ENCODE measurements at places on chromosomes 5 and 9.

- no peak for DNase-seq
Observed at GRCh38 chr5:107526270-107526937, 144.3 kb downstream of the EFNA5 start.

- no peak for DNase-seq
Observed at GRCh38 chr5:112929336-112930081, 7.5 kb upstream of the REEP5 start.

GRCh38 chr5:77064040-77064439, 23.0 kb downstream of the ZBED3 start:
- DNase-seq, result no peak

GRCh38 chr9:23551311-23551721, 274.7 kb downstream of the ELAVL2 start:
- DNase-seq, result no peak

- no peak for DNase-seq
Observed at GRCh38 chr5:137496919-137497318, 2.2 kb downstream of the SPOCK1 start.

GRCh38 chr5:174807471-174807870, 83.1 kb downstream of the MSX2 start:
- no peak for DNase-seq

GRCh38 chr9:110016340-110016739, 191.6 kb downstream of the C9orf152 start:
- no peak for DNase-seq

GRCh38 chr9:134661299-134661698, 19.7 kb downstream of the COL5A1 start:
- DNase-seq, result peak; percentile 26

- no peak for DNase-seq
Observed at GRCh38 chr9:108417726-108418125, 438.1 kb downstream of the ACTL7B start.

- DNase-seq, result no peak
Observed at GRCh38 chr9:89706086-89706485, 101.3 kb downstream of the GADD45G start.

- DNase-seq, result no peak
Observed at GRCh38 chr9:35871545-35871944, 1.3 kb upstream of the OR13J1 start.

DNA sequence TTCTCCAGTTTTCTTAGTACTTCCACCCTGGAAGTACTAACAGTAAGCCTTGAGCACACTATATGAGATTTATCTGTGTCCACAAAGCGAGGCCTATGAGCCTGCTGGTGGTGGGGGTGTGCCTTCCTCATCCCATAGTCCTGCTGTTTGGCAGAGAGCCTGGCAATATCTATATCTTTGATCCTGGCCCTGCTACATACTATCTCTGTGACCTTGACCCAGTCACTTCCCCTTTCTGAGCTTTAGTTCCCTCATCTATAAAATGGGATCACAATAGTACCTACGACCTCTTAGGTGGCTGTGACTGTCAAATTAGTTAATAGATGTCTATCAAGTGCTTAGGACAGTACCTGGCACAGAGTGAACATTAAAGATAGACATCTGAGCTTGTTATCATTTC, 114.6 kb upstream of the SAP30L start:
- no peak for DNase-seq

GRCh38 chr9:86052556-86053468, 46.5 kb downstream of the GOLM1 start:
- no peak for DNase-seq

DNA sequence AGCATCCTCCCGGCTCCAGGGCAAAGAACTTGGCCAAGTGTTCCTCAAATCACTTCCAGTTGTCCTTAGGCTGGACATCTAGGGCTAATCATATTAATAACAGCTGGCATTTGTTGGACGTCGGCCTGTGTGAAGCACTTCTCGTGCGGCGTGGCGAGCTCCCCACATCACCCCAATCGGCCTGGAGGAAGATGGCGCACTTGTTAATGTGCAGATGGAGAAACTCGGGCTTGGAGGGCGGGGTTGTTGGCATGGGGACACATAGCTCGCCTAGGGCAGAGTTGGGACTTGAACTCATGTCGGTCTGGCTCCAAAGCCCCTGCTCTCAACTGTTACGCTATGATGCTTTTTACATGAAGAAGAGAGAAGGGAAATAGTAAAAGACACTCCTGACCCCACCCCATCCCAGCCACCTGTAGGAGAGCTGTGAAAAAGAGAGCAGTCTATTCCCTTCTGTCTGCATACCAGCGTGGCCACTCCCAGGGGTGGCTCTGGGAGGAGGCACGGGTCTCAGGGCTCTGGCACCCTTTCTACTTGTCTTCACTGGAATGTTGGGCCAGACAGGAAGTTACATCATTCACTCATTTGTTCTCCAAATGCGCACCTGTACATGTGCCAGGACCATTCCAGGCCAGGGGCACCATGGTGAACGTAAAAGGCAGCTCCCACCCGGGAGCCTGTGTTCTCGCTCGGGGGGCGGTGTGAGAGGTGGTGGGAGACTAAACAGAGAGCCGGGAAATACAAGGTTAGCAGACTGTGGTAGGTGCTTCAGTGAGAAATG, 12.8 kb upstream of the NUP214 start:
- no peak for DNase-seq

DNA sequence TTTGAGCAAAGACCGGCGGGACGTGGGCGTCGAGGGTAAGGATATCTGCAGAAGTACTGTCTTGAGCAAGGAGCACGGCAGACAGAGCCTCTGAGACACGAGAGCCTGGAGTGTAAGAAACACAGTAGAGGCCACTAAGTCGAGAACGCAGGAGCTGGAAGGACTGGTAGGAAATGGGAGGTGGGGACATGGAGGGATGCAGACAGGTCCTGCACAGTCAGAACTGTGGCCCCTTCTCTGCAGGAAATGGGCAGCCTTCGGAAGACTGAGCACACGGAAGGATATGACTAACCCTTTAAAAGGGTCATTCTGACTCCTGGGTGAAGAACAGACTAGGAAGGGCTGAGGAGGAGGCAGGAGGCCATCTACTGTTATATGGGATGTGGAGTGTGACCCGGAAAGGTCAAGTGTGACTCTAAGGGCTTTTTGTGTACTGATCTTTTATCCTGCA, 1.4 kb upstream of the CAMSAP1 start:
- peak; percentile 15 for DNase-seq

DNA sequence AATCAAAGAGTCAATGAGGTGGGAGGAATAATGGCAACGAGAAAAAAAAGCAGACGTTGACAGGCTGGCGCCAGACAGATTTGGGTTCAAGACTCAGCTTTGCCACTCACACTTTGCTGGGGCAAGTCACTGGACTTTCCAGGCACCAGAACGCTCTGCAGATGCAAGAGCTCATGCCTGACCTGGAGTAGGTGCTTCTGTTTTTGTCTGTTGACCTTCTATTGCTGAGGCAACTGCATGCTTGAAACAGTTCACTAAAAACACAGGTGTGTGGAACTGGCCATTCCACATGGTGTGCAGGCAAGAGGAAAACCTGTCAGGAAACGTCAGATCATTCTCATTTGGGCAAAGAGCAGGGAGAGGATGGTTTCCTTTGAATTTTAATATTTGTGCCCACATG, 161.2 kb upstream of the SMIM23 start:
- DNase-seq, result no peak

DNA sequence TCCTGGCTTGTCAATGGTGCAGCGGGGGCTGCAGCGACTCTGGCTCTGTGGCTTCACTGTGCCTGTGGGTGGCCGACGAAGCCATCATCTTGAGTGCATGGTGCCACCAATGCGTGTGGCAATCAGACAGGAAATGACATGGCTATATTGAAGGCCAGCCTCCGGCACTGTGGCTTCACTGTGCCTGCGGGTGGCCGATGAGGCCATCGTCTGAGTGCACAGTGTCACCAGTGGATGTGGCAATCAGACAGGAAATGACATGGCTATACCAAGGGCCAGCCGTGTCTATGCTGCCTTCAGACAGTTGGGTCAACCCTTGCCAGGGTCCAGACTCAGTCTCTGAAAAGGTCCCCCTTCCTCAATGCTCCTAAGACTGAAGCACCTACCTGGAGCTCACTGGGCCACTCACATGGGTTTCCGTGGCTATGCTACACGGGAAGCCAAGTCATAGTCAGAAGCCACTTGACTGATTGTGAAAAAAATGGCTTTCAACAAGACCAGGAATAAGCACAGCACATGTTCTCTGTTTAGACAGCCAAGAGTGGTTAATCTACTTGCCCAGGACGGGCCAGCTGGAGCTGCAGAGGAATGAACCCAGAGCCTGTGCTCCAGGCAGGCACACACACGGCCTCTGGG, 67.5 kb upstream of the S1PR3 start:
- DNase-seq, result peak; percentile 35

GRCh38 chr5:176444742-176445141, 3.4 kb upstream of the FAF2 start:
- no peak for DNase-seq

DNA sequence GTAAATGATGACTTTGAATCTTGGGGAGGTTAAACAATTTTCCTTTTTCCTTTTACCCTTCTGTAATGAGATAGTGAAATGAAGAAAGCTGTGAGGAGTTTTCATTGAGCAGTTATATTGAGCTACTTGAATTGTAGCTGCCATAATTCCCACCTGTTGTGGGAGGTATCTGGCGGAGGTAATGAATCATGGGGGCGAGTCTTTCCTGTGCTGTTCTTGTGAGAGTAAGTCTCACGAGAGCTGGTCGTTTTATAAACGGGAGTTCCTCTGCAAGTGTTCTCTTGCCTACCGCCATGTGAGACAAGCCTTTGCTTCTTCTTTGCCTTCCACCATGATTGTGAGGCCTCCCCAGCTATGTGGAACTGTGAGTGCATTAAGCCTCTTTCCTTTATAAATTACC, 258.4 kb downstream of the FER start:
- DNase-seq, result no peak

DNA sequence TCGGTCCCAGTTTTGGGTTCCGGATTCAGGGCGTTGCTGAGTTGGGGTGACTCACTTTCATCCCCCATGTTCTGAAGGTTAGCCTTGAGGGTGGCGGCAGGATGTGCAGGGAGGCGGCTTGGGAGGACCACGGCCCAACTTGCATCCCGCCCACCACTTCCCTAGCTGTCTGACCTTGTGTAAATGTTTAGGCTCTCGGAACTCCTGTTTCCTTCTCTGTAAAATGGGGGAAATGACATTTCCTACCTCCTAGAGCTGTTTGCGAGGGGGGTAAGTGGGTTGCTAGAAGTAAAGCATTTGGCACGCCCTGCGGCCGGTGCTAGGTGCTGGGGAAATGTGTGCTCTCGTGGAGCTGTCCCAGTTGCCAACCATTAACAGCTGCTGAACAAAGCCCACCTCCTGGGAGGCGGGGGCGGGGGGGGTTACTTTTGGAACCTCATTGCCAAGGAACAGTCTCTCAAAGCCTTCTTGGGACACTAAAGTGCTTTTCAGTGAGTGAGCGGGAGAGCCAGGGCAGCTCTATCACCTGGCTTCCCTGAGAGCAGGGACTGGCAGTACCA, 27.5 kb downstream of the PTGES2 start:
- peak; percentile 47 for DNase-seq

GRCh38 chr5:431001-431710, 11.8 kb upstream of the EXOC3 start:
- DNase-seq, result peak; percentile 69

DNA sequence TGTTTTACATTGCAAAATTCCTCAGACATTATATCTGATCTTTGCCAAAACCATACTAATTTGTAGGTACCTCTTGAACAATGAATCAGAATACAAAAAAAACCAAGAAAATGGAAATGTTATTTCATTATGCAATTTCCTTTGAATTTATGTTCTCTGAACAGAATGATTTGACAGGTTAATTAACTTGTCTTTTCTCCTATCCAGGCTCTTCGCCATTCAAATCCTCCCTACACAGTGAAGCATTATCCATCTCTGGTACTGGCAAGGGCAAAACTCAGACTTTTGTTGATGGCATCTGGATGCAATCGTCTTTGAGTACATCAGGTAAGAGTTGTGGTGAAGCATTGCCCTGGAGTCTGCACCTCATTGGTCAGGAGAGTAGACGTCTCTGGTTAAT, 655.7 kb upstream of the ITGA1 start:
- no peak for DNase-seq

DNA sequence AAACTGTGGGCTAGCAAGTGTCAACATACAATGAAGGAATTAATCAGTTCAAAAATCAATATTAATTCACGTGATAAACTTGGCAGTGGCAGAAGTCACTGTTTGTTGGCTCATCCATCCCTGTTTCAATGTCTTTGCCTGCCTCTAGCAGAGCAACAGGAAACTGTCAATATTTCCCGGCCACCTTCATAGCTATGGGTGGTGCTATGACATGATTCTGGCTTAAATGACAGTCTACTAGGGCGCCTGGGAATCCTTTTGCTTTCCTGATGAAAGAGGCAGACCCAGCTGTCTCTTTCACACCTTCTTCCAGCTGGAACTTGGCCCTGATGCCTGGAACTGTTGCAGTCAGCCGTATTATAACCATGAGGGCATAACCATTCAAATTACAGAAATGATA, 72.1 kb upstream of the DNAH5 start:
- DNase-seq, result no peak

- peak; percentile 21 for DNase-seq
Observed at GRCh38 chr9:137311171-137311985, 9.3 kb upstream of the NRARP start.

- no peak for DNase-seq
Observed at GRCh38 chr9:134589748-134590147, 51.9 kb upstream of the COL5A1 start.

DNA sequence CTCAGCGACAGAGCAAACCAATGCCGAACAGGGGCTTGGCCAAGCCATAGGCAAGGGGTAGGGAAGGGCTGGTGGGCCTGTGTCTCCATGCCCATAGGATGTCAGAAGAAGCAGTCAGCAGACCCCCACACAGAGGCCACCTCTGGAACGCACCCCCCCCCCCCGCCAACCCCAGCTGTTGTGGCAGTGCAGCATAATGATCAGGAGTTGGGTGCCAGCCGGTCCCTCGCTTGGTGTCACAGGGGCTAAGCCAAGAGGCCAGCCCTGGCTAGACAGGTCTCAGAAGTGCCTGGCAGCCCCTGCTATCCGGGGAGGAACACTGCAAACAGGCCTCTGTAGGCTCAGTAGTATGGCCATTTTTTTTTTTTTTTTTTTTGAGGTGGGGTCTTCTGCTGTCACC, 3.7 kb upstream of the MXD3 start:
- DNase-seq, result no peak

DNA sequence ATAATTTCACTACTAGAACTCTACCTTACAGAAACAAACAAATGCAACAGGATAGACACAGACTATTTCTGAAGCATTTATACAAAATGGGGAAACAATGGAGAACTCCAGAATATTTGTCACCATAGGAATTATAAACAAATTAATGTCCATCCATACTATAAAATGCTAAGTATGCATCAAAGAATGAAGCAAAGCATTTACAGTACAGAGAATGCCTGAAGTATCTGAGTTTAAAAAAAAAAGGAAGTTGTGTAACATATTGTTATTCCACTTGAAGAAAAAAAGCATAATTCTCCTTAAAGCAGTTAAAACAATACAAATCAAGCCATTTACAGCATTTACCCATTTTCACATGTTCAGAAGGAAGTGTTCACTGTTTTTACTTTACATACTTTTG, 53.0 kb downstream of the DROSHA start:
- no peak for DNase-seq

DNA sequence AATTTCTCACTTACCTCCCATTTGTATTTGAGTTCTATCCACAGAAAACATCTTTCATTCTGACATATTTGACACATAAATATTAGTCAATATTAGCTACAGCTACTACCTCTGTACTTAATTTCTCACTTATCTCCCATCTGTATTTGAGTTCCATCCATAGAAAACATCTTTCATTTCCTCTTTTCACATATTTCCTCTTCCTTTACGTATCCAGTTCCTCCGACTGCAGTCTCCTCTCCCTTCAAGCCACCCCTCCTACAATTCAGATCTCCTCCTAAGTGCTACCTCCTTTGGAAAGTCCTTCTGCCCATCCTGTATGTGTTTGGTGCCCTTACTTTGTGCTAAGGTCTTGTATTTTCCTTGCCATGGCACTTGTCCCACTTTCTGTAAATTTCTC, 1.6 kb downstream of the SREK1IP1 start:
- no peak for DNase-seq

Measured in femur (tissue), 1 donor.